Posterior cingulate gyrus (tissue), 11 donors: ENCODE measurements at places on chromosomes 5 and 9.

DNA sequence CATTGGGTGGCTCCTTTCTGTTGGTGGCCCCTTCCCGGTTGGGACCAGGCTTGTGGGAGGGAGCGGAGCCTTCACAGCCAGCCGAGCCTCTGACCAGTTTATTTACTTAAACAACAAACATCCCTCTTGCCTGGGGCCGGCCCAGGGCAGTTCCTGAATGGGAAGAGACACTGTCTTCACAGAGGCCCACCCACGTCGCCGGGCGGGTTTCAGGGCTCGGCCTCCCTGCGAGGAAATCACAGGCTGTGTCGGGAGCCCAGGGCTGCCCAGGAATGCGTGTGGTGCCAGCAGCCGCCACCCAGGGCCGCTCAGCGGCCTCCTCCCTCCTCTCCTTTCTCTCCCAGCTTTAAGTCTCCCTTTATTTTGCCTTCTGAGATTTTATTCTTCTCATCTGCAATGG lies 132.5 kb downstream of the HSD17B3 start:
- DNase-seq: no peak

DNA sequence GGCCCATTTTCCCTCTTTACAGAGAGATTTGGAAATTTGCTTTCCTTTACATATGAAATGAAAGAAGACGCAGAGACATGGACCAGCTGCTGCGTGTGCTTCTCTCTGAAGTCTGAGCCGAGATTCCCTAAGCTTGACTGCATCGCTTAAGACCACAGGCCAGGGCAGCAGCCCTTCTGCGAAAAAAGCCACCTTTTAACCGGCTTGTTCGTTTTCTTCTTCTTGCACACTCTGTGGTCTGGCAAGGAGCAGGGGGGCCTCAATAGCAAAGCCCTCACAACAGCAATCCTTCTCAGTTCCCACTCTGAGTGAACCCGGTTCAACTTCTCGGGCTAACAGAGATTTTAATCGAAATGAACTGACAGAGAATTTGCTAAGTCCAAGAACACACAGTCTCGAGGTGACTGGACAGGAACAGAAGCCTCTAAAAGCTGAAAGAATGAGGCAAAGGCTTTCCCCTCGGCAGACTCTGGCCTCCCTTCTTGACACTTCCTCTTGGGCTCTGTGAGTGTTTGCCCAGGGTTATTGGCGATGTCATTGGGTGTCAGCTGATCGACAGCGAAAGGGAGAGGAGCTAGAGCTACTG lies 512.9 kb upstream of the KLF4 start:
- DNase-seq: no peak

GRCh38 chr9:126317513-126317912 lies 9.1 kb upstream of the MVB12B start:
- DNase-seq: peak; percentile 82

DNA sequence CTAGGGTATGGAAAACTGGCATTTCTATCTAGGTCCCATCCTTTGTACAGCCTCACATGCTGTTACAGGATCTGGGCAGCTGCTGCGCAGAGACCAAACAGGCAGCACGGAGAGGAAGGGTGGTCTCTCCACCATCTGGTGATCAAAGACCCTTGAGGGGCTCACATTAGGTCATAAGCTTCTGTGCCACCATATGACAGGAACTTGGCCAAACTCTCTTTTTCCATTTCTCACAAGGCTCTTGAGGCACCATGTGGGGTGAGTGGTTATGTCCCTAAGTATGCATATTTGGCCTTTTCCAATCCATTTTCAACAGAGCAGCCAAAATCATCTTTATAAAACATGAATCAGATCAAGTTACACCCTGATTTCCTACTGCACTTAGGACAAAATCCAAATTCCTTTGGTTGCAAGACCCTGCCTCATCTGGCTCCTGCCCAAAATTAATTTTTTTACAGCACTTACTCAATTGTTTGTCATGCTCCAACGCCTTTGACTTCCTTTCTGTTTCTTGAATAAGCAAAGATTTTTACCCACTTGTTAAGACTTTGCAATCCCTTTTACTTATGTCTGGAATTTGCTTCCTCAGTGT lies 730.0 kb downstream of the MAT2B start:
- DNase-seq: no peak

GRCh38 chr5:72151646-72152045 lies 44.4 kb downstream of the MAP1B start:
- no peak for DNase-seq

DNA sequence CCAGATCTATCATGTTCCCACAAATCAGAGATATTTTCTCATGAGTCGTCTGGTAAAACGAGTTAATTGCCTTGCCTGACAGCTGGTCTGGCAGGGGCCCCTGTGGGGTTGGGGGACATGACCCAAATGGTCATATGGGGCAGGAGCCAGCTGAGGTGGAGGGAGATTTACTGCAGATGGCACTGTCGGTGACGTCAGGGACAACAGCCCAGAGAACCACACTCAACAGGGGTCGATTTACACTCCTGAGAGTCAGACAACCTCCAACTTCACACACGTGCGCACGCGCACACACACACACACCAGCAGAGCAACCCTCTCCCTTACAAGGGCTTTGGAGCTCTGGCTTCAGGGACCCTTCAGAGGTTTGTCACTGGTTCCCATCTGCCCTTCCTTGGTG lies 23.4 kb upstream of the GABRP start:
- no peak for DNase-seq

- DNase-seq: no peak
Observed at GRCh38 chr9:88791105-88791805, 200.0 kb upstream of the S1PR3 start.

DNA sequence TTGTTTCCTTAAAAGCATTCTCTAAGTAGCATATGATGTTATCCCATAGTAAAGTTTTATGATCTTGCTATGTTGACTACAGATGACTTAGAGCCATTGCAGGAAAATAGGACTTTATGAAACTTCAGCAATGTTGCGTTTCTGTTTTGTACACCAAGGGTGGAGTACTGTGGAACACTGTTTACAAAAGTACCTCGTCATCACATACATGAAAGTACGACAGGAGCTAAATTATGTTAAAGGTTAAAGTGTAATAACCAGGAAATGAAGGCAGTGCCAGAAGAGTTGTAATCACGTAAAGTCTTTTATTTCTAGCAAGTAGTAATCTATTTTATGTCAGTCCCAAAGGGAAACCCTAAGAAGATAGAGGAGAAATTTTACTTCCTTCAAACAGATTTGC lies 50.9 kb downstream of the C9orf85 start:
- no peak for DNase-seq

GRCh38 chr9:136403538-136403914 lies 3.6 kb upstream of the SNAPC4 start:
- DNase-seq: no peak

DNA sequence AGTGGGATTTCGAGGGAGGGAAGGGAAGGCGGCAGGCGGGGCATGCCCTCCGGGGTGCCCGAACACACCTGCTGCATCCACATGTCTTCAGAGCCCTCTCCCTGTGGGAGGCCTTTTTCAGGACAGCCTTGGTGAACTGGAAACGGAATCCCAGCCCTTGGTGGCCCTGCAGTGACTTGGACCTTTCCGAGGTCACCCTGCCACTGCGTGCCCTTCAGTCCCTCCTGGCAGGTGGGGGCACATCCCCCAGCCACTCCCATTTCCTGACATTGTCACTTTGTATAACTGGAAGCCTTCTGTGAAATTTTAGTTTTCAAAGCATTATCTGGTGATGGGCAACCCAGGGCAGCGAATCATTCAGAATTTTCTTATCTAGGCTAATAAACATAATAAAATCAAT lies 11.0 kb upstream of the AHRR start:
- no peak for DNase-seq

DNA sequence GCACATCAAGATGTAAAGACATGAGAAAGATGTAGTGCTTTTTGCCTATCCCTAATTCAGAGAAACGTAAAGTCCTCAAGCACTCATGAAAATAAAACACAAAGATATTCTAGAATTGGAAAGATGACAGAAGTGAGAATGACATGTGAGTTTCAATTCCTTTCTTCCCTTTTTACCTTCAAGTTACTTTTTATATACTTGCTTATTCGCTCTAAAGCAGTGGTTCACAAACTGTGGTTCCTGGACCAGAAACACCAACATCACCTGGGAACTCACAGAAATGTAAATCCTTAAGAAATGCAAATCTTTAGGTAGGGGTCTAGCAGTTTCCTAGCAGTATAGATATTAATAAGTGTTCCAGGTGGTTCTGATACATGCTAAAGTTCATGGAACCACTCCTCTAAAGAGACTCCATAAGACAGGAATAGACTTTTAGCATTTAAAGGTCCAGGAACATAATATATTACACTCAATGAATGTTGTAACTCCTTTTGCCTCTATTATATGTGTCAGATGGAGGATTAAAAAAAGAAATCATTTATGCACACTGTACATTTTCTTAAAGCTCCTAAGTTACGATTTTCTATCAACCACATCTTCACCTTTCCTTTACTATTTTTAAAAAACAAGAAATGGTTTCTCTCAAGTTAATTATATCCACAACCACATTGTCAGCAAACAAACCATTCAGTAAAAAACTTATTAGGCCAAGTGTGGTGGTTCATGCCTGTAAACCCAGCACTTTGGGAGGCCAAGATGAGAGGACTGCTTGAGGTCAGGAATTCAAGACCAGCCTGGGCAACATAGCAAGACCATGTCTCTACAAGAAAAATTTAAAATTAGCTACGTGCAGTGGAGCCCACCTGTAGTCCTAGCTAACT lies 39.9 kb downstream of the ERP44 start:
- no peak for DNase-seq

DNA sequence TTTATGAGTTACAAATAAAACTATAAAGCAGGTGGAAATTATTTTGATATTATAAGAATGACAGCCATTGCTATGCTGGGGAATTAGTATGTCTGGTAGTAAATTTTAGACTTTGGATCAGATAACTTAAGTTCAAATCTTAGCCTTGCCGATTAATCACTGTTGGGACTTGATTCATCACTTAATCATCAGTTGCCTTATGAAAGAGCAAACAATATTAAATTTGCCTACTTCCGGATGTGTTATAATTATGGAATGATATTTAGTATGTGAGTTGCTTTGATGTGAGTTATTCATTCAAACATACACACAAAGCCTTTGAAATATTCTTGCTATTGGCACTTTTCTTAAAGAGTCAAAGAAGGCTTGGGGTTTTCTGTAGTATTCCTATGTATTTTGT lies 717.7 kb downstream of the BRINP1 start:
- DNase-seq: no peak

DNA sequence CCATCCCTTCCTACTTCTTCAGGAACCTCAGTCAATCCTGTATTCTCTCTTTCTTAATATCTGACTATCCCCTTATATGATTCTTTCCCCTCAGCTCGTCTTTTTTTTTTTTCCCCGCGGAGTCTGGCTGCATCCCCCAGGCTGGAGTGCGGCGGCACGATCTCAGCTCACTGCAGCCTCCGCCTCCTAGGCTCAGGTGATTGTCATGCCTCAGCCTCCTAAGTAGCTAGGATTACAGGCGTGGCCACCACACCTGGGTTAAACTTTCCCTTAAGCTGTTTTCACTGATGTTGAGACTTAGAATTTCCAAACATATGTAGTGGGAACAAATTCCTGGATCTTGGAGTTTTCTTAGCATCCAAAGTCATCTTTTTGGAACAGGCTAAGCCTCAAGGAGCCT lies 13.3 kb upstream of the RUSC2 start:
- DNase-seq: no peak

DNA sequence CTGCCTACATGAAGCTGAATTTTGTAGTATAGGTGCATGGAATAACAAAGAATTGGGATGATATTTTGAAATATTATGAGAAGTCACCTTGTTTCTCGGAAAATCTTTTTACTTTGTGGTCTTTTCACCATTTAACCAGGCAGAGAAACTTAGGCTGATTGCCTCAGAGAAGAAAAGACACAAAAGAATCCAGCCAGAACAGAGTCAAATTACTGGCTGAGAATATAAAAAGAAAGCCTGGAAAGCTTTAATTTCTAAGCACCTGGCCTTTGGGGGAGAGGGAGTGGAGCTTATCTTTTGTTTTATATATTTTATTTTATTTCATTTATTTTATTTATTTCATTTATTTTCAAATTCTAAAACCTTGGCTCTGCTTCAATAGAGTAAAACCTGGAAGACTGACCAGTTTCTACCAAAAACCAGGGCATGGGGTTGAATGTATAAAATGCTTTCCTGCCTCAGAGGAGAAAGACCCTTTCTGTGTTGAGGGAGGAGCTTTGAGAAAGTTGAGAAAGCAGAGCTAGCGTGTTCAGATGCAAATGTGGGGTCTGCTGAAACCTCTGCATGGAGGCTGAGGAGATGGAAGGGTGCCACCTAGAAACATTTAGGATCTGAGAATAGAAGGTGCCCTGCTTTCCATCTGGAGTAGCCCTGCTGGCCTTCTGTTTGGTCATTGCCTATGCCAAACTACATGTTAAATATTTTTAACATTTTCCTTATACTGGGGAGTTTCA lies 81.6 kb downstream of the NREP start:
- DNase-seq: no peak

DNA sequence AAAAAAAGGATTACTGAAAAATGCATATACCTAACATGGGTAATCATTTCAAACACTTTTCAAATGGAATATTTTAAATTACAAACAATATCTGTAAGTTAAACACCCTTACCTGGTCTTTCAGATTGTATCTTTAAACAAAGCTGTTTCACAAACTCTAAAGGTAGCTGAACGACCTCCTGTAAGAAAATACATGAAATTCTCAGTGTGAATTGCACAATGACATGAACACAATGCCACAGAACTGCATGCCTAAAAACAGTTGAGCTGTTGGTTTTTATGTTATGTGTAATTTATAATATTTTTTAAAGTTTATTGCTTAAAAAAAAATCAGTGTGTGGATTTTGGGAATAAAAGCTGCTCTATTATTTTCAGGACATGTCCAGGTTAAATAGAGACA lies 17.5 kb downstream of the IPPK start:
- DNase-seq: no peak

DNA sequence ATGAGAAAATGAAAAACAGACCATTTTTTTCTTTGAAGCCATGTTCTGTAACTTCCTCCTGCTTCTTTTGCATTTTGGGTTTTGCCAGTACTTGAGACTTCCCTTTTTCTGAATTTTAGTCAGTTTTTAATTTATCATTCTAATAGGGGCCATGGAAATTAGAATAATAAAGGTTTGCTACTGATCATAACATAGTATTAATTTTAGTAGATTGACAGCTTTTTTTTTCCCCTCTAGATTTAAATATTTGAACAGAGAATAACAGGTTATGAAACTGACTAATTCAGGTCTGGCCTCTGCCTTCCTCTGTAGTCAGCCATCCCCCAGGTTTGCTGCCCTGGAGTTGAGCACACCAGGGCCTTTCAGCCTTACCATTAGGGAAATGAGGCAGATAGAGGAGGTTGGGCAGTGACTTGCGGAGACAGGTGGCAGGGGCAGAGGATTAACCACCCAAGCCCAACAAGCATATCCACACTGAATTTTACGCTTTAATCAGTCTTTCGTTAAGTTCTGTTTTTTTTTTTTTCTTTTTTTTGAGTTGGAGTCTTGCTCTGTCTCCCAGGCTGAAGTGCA lies 80.1 kb upstream of the TNFAIP8 start:
- DNase-seq: no peak

GRCh38 chr5:117454716-117455212 lies 880.1 kb upstream of the SEMA6A start:
- DNase-seq: peak; percentile 49

DNA sequence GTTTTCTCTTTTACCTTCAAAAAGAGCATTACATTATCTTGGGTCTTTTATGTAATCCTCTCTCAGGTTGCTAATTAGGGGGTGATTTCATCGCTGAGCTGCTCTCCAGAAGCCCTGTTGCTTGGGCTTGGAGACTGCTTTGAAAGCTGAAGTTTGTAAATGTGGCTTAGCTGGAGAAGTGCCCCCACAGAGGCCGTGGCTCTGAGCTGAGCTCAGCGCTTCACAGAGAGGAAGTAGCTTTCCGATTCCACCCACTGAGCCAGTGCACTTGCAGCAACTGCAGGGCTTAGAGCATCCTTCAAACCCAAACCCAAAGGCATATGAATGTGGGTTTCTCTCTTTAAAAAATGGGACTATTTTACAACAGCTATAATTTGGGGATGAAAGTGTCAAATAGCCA lies 13.7 kb upstream of the NXNL2 start:
- no peak for DNase-seq
